ENCODE measurements at places on chromosomes 3 and 15.

DNA sequence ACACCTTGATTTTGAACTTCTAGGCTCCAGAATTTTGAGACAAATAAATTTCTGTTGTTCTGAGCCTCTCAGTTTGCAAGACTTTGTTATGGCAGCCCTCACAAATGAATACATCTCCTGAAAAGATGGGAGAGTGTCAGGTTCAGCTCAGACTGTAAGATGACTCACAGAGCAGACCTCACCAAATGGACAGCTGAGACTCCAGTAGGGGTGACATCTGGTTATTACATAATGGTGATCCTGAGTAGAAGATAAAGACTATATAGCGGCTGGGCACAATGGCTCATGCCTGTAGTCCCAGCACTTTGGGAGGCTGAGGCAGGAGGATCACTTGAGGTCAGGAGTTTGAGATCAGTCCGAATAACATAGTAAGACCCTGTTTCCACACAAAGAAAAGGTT, 26.2 kb upstream of the MTMR14 start:
- no peak for DNase-seq

- DNase-seq: no peak
Measured at GRCh38 chr3:30140356-30141075, 465.9 kb upstream of the TGFBR2 start.

DNA sequence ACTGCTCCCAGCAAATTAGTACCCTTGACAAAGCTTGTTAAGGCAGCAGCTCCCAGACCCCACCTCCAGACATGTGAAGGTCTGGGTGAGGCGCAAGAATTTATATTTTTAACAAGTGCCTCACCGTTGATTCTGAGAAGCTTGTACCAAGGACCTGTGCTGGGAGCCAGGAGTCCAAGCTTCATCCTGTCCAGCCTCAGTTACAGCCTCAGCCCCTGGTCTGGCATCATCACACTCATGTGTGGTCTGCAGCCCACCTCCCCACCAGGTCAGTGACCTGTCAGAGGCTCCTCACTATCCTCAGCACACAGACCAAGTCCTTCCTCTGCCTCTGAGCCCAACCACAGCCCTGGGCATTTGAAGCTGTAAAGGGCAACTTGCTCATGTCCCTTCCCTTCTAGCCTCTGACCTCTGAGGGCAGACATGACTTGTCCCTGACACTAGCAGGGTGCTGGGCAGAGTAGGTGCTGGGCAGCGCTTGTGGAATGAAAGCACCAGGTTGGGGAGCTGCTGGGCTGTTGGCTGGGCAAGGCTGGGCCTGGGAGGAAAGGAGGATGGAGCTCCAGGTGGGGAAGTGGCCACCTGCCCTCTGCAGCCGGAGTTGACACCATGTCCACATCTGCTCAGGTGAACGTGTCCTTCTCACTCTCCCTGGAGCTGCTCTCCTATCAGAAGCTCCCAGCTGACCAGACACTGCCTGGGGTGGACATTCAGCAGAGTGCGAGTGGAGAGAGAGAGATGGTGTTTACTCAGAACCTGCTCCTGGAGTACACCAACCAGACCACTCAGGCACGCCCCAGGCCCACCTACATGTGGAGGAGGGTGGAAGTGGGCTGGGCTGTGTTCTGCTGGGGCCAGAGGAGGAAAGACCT, 16.9 kb downstream of the ACAA1 start:
- DNase-seq: peak; percentile 31

- DNase-seq: no peak
Measured at GRCh38 chr3:146550743-146551510, 6.5 kb upstream of the PLSCR1 start.

- no peak for DNase-seq
Measured at GRCh38 chr15:78408961-78409360, 29.1 kb upstream of the IREB2 start.

- DNase-seq: no peak
Measured at GRCh38 chr3:104521606-104522336, 844.9 kb upstream of the ALCAM start.

DNA sequence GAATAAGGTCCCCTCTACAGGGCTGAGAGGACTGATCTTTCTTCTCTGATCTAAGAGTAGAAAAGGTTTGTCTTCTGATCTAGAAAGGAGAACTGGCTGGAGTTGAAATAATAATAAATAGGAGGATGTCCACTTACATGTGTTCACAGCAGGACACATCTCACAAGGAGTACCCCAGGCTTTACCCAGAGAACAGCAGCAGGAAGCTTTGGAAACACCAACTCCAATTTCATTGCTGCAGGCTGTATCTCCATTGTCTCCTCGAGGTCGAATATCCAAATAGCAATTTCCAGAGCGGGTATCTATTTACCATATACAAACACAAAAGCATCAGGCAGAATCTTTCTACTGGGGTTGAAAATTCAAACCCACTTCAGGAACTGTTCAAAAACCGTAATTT, 136.6 kb downstream of the DUT start:
- no peak for DNase-seq

DNA sequence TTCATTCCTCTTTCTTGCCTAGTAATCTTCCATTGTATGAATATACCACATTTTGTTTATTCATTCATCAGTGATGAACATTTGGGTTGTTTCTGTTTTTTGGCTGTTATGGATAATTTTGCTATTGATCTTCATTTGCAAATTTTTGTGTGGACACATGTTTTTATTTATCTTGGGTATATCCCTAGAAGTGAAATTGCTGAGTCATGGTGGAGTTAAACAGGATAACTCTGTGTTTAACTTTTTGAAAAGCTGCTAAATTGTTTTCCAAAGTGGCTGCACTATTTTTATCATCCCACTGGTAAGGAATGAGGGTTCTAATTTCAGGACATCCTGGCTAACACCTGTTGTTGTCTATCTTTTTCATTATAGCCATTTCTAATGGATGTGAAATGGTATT, 74.6 kb upstream of the ARL6 start:
- DNase-seq: no peak

DNA sequence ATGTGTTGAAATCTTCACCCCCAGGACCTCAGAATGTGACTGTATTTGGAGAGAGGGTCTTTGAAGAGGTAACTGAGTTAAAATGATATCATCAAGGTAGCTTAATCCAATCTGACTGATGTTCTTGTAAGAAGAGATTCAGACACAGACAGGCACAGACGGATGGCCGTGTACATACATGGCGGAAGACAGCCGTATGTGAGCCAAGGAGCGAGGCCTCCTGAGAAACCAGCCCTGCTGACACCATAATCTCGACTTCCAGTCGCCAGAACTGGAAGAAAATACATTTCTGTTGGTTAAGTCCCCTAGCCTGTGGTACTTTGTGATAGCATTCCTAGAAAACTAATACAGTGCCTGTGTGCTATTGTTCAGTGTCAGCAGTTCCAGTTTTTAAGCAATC, 73.6 kb downstream of the APBA2 start:
- DNase-seq: no peak

- DNase-seq: no peak
Measured at GRCh38 chr15:70241561-70242320, 144.0 kb upstream of the TLE3 start.

GRCh38 chr15:58182460-58183163, 44.4 kb downstream of the AQP9 start:
- peak; percentile 51 for DNase-seq

DNA sequence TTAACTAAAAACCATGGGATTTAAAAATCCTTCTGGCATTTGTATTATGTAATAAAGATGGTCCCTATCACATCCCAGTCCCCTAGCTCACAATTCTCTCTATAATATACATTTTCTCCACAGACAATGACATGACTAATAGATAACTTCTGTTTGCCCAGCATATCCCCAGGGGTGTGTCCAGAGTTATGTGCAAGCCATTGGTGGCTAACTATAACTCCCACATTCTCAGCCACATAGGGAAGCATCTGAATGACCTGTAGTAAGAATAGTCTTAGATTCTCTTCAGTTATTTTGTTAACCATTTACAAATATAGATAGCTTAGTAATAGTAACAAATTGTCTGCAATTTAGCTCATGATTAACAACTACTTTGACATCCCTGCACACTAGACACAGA, 52.2 kb upstream of the RBSN start:
- peak; percentile 40 for DNase-seq

DNA sequence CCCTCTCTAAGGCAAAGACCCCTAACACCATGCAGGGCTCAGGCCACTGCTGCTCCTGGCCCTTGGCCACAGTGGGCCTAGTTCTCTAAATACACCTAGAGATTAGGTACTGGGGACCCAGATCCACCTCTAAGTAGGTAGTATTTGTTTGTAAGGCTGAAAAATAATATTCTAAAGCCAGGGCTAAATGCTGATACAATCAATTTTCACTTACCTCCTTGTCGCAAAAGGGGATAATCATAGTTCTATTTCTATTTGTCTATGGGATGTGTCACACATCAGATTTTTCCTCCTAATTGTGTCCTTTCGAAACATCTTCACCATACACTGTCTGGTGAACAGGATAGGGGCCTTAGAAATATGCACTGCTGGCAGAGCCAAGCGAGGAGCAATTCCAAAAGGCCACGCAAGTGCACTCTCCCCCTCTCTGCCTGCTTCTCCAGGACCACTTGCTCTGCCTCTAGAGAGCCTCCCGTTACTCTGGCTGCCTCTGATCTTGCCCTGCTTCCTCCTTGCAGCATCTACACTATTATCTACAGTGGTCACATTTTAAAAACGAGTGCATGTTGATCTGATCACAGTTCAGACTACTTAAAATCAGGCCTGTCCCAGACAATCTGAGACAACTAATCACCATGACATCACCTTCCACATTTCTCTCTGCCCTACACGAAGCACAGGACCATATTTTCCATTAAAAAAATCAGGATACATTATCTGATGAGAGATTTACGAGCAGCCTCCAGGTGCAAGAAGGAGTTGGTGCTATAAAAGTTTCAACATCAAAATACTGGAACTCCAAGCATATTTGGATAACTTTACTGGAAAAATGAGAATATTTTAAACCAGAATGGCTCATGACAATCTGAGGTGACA, 115.4 kb downstream of the MYLK start:
- no peak for DNase-seq

DNA sequence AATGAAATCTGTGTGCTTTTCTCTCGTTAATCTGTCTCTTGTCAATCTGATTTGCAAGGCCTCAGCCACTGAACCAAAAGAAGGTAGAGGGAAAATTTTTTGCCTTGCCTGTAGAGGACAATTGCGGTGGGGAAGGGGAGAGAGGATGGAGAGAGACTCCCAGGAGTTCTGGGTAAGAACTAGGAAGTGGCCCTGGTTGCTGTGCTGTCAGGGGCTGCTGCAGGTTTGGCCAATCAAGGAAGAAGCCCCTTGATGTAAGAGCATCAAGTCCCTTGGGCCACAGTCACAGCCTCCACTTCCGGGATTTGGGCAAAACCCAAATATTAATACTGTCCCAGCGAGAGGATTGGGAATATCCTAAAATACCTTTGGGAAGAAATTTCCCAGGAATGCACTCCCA, 43.3 kb downstream of the TRANK1 start:
- no peak for DNase-seq

GRCh38 chr3:51686512-51687215, 15.6 kb downstream of the TEX264 start:
- no peak for DNase-seq

- peak; percentile 66 for DNase-seq
Measured at GRCh38 chr3:60841355-60841754, 409.9 kb downstream of the FHIT start.

- DNase-seq: peak; percentile 39
Measured at GRCh38 chr3:52243791-52244628, 1.5 kb upstream of the PPM1M start.

DNA sequence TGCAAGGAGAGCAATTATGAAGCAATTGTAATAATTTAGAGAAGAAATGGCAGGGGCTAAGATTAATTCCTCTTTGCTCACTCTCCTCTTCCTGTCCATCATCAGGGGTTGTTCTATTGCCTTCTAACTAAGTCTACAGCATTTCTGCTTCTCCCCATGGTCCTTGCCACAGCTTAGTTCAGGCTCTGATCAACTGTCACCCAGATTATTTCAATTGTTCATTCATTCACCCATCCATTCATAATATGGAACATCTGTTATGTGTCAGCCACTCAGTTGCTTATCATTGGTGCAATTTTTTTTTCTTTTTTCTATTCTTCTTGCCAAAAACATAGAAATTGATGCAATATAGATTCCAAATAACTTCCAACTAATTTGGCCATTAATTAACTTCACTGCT, 93.2 kb downstream of the CD47 start:
- no peak for DNase-seq

GRCh38 chr3:114873591-114873990, 273.5 kb downstream of the ZBTB20 start:
- DNase-seq: no peak

DNA sequence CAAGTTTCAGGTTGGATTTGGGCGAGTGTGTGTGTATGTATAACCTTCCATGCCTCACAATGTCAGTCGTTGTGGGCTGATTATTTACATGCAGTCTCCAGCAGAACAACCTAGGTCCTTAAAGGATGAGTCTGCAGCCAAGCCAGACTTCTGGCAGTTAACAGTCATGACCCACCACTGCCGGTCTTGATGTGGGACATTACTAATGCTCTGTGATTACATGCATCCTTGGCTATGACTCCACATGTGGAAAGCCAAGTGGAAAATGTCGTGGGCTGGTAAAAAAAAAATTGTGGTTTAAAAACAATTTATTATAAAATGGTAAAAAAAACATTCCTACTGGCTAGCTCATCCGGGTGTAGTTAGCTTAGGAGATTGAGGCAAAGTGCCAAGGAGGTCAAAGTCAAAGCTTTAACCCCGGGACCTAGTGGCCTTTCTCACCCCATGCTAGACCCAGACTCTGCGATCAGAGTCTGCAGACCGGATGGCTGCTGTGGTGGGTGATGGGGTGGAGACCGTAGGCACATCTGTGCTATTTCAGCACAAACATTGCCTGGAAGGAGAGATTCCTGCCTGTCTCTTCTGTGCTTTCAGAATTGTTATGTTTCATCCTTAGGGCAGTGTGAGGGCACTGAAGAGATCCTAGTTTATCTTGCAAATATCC, 6.8 kb downstream of the RARRES1 start:
- DNase-seq: no peak

DNA sequence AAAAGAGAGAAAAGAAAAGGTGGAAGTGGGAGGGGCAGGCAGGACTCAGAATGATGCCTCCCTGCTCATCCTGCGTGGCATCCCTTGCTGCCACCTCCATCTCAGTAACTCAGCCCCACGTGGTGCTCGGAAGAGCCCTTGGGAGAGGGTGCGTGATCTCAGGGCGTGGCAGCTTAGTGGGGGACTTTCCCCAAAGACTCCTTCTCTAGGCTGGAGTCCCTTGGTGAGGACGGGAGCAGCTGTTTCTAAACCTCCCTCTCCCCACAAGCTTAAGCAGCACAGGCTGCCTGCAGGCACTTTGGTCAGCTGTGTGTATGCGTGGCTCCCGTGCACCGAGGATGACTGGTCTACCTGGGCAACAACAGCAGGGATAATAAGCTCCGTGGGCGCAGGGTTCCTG, 7.4 kb upstream of the ANPEP start:
- DNase-seq: no peak
